ENCODE measurements at places on chromosomes 2 and 18.

GRCh38 chr2:177484180-177484795 is 91.7 kb downstream of the AGPS start:
- DNase-seq, result no peak

DNA sequence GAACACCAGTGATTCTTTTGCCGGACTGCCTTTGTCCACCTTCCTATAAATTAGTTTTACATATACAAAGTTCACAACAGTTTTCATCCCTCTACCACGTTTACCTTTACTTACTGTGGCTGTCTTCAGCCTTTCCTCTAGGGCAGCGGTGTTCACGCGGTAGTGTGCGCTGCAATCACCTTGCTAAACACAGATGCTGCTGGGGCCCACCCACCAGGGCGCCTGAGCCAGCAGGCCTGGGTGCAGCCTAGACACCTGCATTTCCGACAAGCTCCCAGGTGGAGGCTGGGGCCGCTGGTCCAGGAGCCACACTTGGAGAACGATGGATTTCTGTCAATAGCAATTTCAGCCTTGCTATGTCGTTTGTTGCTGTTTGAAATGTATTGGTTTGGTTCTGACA is 83.1 kb downstream of the NDUFA10 start:
- no peak for DNase-seq

DNA sequence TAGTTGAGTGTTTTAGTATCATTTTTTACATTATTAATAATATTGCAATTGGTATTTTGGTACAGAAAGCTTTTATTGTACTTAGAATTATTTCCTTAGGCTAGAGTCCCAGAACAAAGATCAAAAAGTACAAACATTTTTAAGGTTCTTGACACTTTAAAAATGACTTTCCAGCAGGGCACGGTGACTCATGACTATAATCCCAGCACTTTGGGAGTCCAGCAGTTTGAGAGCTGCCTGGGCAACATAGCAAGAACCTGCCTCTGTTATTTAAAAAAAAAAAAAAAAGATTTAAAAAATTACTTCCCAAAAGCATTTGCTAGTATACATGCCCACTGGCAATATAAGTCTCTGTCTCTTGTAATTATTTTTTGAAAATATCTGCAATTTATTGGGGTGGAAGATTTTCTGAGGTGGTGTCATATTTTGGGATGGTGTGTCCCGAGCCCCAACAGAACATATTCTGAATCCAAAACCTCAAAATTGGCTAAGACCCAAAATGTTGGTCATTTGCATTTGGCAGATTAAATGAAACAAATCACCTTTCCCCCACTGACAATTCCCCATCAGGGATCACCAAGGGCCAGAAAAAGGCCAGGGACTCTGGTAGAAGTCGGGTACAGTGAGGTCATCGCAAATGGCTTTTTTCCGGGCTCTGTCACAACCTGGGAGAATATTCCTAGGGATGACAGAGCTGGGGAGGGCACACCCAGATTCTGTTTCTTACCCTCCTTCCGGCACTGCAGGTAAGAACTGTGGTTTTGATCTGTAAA is 42.1 kb downstream of the NIFK start:
- DNase-seq, result no peak

DNA sequence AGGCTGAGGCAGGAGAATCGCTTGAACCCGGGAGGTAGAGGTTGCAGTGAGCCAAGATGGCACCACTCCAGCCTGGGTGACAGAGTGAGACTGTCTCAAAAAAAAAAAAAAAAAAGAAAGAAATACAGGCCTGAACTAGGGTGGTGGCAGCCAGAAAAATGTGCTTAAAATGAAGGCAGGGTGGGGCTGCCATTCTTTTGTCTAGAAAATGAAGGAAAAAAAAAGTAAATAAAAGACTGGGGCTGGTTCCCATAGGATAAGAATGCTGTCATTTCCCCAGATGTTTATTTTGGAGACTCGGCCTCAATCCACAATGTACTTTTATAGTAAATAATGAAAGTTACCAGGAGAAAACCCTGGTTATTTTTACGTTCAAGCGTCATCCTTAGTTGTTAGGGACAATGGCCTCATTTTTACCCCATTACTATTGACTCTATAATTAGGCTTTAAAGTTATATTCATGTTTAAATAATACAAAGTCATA is 58.9 kb downstream of the ATP8B1 start:
- no peak for DNase-seq

- DNase-seq, result no peak
Measured at GRCh38 chr2:98026927-98027522, 31.3 kb upstream of the TMEM131 start.

- peak; percentile 68 for DNase-seq
Measured at GRCh38 chr2:21422050-21422449, 298.3 kb downstream of the TDRD15 start.

DNA sequence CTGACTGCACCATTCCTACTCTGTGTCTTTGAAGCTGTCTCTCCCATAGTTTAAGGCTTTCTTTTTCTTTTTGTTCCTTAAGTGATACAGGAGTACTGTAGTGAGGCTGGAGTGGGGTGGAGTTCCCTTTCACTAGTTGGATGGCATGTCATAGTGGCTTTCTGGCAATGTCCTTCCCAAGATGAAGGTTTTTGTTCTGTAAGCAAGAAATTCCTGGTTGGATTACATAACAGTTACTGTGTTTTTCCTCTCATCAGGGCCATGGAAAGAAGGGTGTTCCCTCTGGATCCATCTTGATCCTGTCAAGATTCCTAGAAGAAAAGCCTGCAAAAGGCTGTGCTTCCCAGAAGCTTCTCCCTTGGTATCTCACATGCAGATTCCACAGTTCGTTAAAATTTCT is 84.2 kb downstream of the ACKR3 start:
- no peak for DNase-seq

- DNase-seq, result no peak
Measured at GRCh38 chr2:50490991-50491390, 540.9 kb downstream of the NRXN1 start.

DNA sequence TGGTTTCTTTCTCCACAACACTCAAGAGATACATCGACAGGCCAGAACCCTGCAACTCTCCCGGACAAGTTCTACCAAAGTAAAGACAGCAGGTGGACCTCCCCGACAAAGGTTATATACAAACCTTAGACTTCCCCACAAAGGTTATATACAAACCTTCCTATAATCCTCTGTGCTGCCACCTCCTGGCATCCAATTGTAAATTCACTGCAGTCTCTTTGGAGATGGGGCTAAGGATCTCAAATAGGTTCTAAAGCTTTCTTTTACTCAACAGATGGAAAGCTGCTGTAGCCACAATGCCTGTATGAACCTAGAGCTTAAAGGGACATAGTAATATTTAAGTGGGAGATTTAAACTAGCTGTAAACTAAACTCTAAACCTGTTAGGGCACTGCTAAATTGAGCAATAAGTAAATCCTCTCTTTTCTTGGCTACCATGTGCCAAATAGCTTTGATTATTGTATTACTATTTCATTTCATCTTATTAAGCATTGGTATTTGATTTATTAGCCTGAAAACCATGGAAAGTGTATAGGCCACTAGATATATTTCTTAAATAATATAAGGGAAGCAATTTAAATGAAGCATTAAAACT is 9.8 kb upstream of the MREG start:
- DNase-seq, result peak; percentile 72

GRCh38 chr18:6737833-6738232 is 8.3 kb downstream of the ARHGAP28 start:
- no peak for DNase-seq

GRCh38 chr2:230068651-230069055 is at the start of gene SLC16A14:
TSS of gene SLC16A14 (minus strand) at chr2:230068924. CDS start at chr2:230059352, 9,572 bp downstream.
- DNase-seq, result peak; percentile 24

GRCh38 chr2:216498379-216499352 is at the start of gene RPL37A:
TSS of gene RPL37A (plus strand) at chr2:216498844. CDS start at chr2:216498875, 31 bp downstream.
- DNase-seq, result peak; percentile 96

Data from erythroblast (primary cell).